Activated CD4-positive, alpha-beta memory T cell treated with anti-CD3 and anti-CD28 coated beads, Interleukin-2, amount 10 ng/mL, durations not matched to agents 7 days and 5 days (primary cell): ENCODE measurements at places on chromosomes 4 and X. TPM values are rescaled to one million over a fixed set of nuclear protein-coding genes. Genes with fewer than 3 reads are reported as not detected.

DNA sequence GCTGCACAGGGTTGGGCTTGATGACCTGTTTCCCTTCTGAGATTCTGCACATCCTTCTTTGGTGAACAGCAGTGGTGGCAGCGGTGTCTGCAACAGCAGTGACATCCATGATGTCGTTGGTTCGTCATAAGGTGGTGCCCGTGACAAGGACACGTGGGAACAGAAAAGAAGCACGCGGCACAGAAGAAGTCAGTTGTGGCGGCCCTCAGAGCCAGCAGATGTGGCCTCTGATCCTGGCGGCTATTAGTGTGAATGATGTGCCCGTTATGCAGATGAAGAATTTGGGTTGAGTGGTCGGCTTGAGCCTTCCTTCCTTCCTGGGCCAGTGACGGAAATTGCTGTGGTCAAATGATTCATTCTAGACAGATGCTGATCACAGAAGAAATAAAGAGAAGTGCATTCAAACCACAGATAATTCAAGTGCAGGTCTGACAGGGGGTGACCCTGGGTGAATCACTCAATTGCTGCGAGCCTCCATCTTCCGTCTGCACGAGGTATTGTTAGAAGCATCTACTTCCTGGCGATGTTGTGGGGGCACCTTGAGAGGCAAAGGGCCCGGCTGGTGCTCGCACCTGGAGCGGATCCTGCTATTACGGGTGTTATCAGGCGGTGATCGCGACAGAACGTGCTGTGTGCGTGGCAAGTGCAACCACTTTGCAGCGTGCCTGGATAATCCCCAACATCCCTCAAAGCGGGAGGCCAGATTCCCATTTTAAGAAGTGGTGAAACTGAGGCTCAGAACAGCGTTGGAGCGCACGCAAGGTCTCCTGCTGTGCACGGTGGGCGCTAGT is 215.2 kb upstream of the PSAPL1 start:
- H3K27me3 ChIP-seq = peaks cover under 1% of the 10 kb centered on the region
- H3K36me3 ChIP-seq = peaks cover 21% of the 10 kb centered on the region
- H3K27ac ChIP-seq = peak overlapping the region; percentile 90
- peak overlapping the region; percentile 0 for H3K4me3 ChIP-seq

- H3K36me3 ChIP-seq = peaks cover 3% of the 10 kb centered on the region
- no peak overlapping the region for H3K27ac ChIP-seq
- no peak overlapping the region for H3K4me3 ChIP-seq
- H3K27me3 ChIP-seq = peaks cover 15% of the 10 kb centered on the region
- peaks cover 42% of the 10 kb centered on the region for H3K4me1 ChIP-seq
- DNase-seq = no peak
Observed at GRCh38 chrX:72097098-72097497, 34.6 kb downstream of the RTL5 start.

DNA sequence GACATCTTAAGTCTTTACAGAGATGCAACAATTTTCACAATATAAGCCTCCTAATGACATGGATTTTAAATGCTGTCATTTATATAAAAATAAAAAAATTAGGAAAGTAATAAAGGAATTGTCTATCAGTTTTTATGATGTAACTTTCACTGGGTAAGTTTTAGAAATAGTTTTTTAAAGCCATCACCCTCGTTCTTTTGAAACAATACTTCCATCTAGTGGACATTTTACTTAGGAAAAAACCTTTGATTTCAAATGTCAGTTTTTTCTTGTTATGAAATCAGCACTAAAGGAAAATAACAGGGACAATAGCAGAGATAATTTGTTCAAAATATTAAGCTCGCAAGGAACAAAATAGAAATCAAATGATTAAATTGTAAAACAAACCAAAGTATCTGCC is 24.3 kb upstream of the NDNF start:
- no peak overlapping the region for H3K27ac ChIP-seq
- no peaks in the 10 kb centered on the region for H3K36me3 ChIP-seq
- no peaks in the 10 kb centered on the region for H3K4me1 ChIP-seq
- H3K27me3 ChIP-seq = peaks cover 1% of the 10 kb centered on the region
- no peak for DNase-seq

DNA sequence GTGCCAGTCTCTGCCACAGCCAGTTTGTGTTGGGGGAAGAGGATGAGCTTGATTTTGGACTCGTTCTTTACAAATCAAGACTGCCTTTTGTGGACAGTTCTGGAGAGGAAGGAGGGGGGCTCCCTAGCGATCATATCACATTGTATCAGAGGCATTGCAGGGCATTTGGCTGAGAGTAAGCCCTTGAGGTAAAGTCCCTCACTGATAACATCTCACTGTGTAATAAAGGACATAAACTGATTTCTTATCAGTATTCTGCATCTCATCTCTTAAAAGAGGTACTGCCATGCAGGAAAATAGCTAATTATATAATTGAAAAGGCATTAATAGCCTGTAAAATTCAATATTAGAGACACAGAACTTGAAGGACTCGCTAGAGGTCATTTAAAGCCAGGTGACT is 6.1 kb upstream of the IGFBP7 start:
- H3K36me3 ChIP-seq = no peaks in the 10 kb centered on the region
- H3K27ac ChIP-seq = no peak overlapping the region
- H3K4me3 ChIP-seq = no peak overlapping the region
- H3K27me3 ChIP-seq = peaks cover 53% of the 10 kb centered on the region
- no peak for DNase-seq

- no peak overlapping the region for H3K4me3 ChIP-seq
- H3K27ac ChIP-seq = no peak overlapping the region
- H3K36me3 ChIP-seq = peaks cover 36% of the 10 kb centered on the region
- peaks cover 23% of the 10 kb centered on the region for H3K4me1 ChIP-seq
- no peak for DNase-seq
Observed at GRCh38 chr4:15037923-15038541, 35.8 kb downstream of the CPEB2 start.

NXF3 gene
- not detected for total RNA-seq

GRCh38 chrX:142503967-142504643 is 299.0 kb upstream of the MAGEC2 start:
- H3K27ac ChIP-seq = no peak overlapping the region
- H3K36me3 ChIP-seq = no peaks in the 10 kb centered on the region
- no peaks in the 10 kb centered on the region for H3K27me3 ChIP-seq
- no peak overlapping the region for H3K4me3 ChIP-seq

- H3K36me3 ChIP-seq = no peaks in the 10 kb centered on the region
- DNase-seq = no peak
- peaks cover 8% of the 10 kb centered on the region for H3K4me1 ChIP-seq
- H3K27me3 ChIP-seq = no peaks in the 10 kb centered on the region
- no peak overlapping the region for H3K27ac ChIP-seq
Observed at GRCh38 chrX:118990512-118991227, 16.3 kb downstream of the LONRF3 start.

DNA sequence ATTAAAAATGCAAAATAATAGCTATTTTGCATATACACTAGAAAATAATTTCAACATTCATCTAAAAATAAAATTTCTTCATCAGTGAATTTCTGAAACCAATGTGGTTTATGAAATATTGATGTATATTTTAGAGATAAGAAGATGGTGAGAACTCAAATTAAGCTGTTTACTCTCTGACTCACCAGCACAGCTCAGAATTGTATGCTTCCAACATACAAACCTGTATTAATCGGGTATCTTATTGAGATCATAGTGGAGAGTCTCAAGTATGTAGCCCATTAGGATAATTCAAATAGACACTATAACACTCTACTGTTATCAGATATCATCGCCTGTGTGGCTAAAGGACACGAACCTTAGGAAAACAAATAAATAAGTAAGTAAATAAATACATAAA is 899.5 kb upstream of the INTU start:
- H3K4me1 ChIP-seq = no peaks in the 10 kb centered on the region
- H3K4me3 ChIP-seq = no peak overlapping the region
- H3K27ac ChIP-seq = no peak overlapping the region
- no peak for DNase-seq
- no peaks in the 10 kb centered on the region for H3K36me3 ChIP-seq
